ENCODE measurements at places on chromosomes 1 and 21. TPM values are rescaled to one million over a fixed set of nuclear protein-coding genes. Genes with fewer than 3 reads are reported as not detected.

DNA sequence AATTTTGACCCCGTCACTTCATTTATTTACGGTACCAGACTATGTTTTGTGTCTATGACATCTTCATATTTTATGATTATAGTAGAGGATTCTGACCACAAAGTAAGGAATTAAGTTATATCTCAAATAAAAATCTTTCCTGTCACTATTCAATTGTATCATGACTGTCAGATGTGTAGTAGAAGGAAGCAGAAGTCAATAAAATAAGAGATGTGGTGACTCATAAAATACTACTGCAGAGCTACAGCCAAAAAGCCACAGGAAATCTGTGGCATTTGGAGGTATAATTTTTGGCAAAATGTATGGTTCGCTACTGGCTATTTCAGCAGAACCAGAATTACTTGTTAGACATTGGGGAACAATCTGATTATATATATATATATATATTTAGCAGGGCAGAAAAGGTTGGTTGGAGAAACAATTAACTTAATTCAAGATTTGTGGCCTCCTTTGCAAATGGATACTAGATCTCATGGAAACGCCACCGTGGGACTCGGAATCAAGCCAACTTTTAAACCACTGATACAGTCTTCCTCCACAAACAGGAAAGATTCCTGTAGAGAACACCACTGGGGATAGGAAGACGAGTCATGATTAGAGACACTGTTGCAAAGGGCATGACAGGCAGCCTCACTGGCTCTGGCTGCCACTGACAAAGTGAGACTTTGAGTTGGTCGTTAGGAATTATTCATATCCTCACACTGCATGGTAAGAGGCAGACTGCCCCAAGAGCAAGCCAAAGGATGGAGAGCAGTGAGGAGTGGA lies 5.1 kb downstream of the FCRL2 start:
- peaks cover 8% of the 10 kb centered on the region for H3K36me3 ChIP-seq
- peaks cover 65% of the 10 kb centered on the region for H3K4me1 ChIP-seq
- no peaks in the 10 kb centered on the region for H3K27me3 ChIP-seq
- no peak for DNase-seq
- no peak overlapping the region for H3K27ac ChIP-seq

- H3K4me1 ChIP-seq: no peaks in the 10 kb centered on the region
- no peak overlapping the region for H3K4me3 ChIP-seq
- H3K36me3 ChIP-seq: no peaks in the 10 kb centered on the region
- H3K27me3 ChIP-seq: peaks cover 3% of the 10 kb centered on the region
- H3K27ac ChIP-seq: no peak overlapping the region
- DNase-seq: no peak
Observed at GRCh38 chr21:35779167-35779566, 281.2 kb downstream of the SETD4 start.

Gene GJA8
- not detected for polyA plus RNA-seq

DNA sequence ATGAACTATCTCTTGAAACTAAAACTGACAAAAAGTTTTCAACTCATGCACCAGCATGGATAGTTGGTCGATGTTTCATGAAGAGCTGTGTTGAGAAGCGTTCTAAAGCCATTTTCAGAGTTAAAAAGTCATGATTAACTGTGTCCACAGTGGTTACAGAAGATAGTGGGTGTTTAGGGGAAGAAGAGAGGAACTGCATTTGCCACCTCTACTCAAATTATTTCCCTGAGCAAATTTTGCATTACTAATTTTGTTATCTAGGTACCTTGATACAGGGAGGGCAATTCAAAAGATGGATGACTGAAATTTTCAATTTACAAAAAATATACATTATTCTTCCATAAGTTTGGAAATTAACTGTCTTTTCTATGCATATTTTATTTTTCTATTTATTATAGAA lies 15.5 kb downstream of the SAMSN1 start:
- peaks cover 47% of the 10 kb centered on the region for H3K4me1 ChIP-seq
- H3K27me3 ChIP-seq: no peaks in the 10 kb centered on the region
- DNase-seq: no peak
- no peaks in the 10 kb centered on the region for H3K36me3 ChIP-seq
- H3K4me3 ChIP-seq: no peak overlapping the region
- no peak overlapping the region for H3K27ac ChIP-seq

- H3K27ac ChIP-seq: no peak overlapping the region
- no peak overlapping the region for H3K4me3 ChIP-seq
- peaks cover 16% of the 10 kb centered on the region for H3K4me1 ChIP-seq
- H3K27me3 ChIP-seq: no peaks in the 10 kb centered on the region
- no peaks in the 10 kb centered on the region for H3K36me3 ChIP-seq
- no peak for DNase-seq
Observed at GRCh38 chr1:87814573-87814972, 485.9 kb downstream of the LMO4 start.

Gene YOD1
- polyA plus RNA-seq: 2.3 TPM

DNA sequence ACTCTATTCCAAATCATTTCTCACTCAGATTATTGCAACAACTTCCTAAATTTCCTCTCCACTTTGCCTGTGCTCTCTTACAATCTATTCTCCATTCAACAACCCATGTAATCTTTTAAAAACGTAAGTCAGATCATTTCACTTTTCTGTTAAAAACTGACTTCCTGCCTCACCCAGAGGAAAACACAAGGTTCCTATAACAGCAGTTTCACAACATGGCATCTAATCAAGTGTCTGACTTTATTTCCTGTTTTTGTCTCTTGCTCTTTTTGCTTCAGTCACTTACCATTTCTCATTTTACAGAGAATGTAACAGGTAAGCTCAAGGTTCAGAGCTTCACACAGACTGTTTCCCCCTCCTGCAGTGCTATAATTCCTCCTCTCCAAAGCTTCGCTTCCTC lies 560.7 kb downstream of the LRRIQ3 start:
- no peak overlapping the region for H3K4me3 ChIP-seq
- peak overlapping the region; percentile 63 for H3K27ac ChIP-seq
- H3K36me3 ChIP-seq: no peaks in the 10 kb centered on the region
- peaks cover 12% of the 10 kb centered on the region for H3K4me1 ChIP-seq
- DNase-seq: peak; percentile 47
- no peaks in the 10 kb centered on the region for H3K27me3 ChIP-seq

- H3K4me3 ChIP-seq: no peak overlapping the region
- H3K27me3 ChIP-seq: no peaks in the 10 kb centered on the region
- no peaks in the 10 kb centered on the region for H3K36me3 ChIP-seq
- no peak for DNase-seq
- no peak overlapping the region for H3K27ac ChIP-seq
Observed at GRCh38 chr1:160724465-160725242, 13.0 kb upstream of the CD48 start.

DNA sequence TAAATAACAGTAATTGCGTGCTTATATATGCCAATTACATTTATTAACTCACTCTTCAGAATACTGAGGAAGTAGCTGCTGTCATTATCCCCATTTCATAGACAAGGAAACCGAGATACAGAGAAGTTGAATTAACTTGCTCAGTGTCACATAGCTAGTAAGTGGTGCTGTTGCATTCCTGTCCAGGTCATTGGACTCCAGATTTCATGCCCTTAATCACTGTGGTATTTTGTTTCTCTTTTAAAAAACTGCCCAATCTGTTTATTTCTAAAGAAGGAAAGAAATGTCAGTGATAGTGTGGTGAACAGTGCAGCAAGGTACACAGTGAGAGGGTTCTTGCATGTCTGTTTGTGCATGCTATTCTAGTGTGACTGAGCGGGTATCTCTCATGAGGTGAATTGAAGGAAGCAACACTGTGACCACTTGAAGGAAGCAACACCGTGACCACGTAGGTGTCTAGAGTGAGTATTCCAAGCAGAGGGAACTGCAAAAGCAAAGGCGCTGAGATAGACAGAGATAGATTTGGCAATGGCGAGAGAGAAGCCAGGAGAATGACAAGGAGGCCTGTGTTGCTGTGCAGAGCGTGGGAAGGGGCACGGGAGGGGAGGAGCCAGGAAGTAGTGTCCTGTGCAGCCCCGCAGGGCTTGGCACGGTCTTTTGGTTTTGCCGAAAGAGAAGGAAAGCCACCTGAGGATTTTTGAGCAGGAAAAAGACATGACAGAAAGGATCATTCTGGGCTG lies 95.9 kb downstream of the CAMTA1 start:
- H3K4me3 ChIP-seq: no peak overlapping the region
- no peaks in the 10 kb centered on the region for H3K27me3 ChIP-seq
- no peak overlapping the region for H3K27ac ChIP-seq
- peaks cover 3% of the 10 kb centered on the region for H3K36me3 ChIP-seq
- no peaks in the 10 kb centered on the region for H3K4me1 ChIP-seq

DNA sequence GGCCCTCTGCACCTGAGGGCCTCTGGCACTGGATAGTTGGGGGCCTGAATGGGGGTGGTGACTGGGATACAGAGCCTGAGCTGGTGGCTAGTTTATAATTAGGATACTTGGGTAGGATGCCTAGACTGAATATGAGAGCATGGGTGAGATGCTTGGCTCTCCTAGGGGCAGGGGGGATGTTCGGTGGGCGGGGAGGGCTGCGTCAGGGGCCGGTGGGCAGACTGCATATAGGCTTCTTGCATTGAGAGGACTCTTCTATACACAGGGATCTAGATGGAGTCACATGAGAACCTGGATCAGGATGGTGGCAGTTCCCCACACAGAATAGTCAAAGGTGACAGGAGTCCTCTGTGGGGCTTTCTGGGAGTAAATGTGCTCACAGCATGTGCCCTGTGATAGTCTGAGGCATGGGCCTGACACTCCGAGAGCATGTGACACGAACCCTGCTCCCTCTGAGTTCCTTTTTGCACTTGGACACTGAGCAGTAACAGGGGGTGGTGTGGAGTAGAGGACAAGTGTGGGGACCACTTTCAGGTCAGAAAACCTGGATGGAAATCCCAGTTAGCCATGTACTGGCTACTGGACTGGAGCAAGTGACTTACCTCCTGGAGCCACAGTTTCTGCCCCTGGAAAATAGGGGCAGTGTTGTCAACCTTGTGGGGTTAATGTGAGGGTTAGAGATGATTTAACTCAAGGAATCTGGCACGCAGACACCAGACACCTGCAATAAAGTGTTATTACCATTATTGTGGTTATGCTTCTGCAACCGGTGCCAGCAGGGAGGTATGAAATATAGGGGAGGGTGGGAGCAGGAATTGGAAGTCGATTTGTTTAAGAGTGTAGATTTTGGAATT lies 2.2 kb downstream of the MAP7D1 start:
- peak overlapping the region; percentile 31 for H3K27ac ChIP-seq
- no peak for DNase-seq
- no peaks in the 10 kb centered on the region for H3K36me3 ChIP-seq
- H3K4me3 ChIP-seq: no peak overlapping the region
- no peaks in the 10 kb centered on the region for H3K27me3 ChIP-seq
- H3K4me1 ChIP-seq: peaks cover 61% of the 10 kb centered on the region
